Colonic mucosa (tissue), 4 donors: ENCODE measurements at places on chromosomes 5 and 9. TPM values are rescaled to one million over a fixed set of nuclear protein-coding genes. Genes with fewer than 3 reads are reported as not detected.
A peak's percentile ranks its signal among the peaks of the same experiment; 100 is the strongest.

TCERG1 gene
- total RNA-seq = 61.7 TPM

DNA sequence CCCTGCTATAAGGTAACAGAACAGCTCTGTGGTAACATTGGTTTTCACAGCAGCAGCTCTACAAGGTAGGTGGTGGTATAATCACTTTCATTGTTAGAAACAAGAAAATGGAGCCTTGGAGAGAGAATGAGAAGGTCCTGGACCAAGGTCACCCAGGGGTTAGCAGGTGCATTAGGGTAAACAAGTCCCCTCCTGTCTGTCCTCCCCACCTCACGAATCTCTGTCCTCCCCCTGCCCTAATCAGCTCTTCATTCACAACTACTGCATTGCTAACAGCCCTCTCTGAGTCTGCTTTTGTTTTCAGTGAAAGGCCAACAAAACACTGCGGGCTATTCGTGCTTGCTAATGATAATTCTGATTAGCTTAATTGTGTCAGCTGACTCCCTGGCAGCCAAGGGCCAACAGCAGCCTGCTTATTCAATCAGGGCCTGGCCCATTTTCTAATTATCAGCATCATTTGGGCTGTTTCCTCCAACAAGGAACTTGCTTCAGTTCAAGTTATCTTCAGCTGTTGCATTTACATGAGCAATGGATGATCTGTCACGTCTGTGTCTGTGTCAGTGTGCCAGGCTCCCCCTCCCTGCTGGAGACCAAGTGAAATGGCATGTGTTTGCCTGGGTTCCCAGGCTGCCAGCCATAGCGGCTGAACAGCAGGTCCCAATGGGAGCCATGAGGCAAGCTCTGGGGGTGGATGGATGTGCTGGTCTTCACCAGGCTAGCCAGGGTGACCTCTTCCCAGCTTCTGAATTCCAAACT is 56.7 kb upstream of the EQTN start:
- DNase-seq = no peak

CTSV gene
- total RNA-seq = 6.0 TPM

DNA sequence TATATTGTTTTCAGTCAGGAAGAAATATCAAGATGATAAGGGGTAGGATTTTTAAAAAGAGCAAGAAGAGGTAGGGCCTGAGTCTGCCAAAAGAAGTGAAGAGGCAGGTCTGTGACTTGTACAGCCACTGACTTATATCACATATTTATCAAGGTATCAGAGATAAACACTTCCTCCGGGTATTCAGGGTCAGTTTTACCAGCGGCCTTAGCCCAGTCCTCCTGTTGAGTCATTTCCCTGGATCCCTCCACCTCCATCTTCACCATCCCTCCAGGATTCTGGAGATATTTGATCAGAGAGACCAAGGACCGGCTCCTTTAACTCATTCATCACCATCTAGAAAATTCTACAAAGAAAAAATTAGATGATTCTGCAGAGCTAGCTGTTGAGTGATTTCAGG is 375.7 kb upstream of the TUSC1 start:
- DNase-seq = no peak

DNA sequence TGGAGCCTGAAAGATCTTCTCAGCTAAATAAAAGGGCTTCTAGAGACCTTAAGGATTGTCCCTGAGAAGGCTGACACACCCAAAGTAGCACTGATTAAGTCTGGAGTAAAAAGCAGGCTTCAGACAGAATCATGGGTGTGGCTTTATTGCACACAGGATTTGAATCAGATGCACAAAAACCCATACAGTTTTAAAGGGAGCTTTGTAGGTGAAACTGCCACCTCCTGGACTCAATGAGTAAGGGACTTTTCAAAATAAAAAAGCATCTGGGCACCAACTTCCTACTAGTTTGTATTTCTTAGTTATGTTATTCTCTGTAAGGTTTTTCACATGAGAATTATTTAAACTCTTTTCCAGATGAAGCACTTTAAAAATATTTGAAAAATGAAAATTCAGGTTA is 129.4 kb downstream of the EDIL3 start:
- no peak for DNase-seq

HMGCR gene
- total RNA-seq = 118 TPM

GRCh38 chr5:159178978-159179377 is 30.4 kb downstream of the RNF145 start:
- no peak for DNase-seq

DNA sequence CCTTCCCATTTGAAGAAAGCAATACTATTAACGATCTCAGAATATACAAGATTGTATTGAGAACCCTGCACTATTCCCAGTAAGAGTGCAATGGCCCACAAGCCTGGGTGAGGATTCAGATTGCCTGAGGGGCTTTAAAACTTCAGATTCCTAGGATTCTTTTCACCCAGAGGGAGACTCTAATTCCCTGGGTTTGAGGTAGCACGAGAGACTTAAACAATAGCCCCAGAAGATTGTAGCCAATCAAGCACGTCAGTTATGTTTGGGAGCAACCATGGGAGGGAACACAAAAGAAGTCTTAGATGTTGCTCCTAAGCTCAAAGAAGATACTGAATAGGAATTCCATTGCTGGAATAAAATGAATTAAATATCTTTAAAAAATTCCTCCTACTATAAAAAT is 17.9 kb downstream of the MRPS27 start:
- no peak for DNase-seq

DNA sequence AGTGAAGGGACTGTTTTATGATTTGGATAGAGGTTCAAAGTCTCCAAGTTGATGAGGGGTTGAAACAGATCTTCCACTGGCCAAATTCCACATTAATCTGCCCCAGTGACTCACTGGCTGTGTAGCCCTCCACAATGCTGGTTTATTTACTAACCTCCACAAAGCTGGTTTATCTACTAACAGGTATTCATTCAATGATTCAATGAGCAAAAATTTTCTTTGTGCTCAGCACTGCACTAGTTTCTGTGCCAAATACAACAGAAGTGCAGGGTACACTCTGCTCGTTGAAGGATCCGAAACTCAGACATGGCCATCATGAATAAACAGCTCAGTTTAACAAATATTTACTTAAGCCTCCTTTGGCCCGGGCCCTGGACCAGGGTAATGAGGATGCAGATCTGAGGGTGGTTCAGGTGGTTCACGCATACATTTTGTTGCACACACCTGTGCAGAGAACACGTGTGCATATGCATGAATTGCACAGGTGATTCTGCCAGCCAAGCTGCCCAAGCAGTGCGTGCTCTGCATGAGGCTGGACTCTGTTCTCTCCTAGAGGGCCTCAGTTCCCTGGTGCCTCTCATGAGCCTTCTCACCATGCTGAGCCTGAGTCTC is 71.0 kb downstream of the SH3PXD2B start:
- DNase-seq = peak; percentile 50

IL31RA gene
- total RNA-seq = not detected

- DNase-seq = no peak
These were observed 131.8 kb upstream of the GABRP start for GRCh38 chr5:170651604-170652277.

SLC6A18 gene
- total RNA-seq = 0.27 TPM

GRCh38 chr9:33285502-33285901 is 4.8 kb upstream of the NFX1 start:
- no peak for DNase-seq

DNM1 gene
- 6.8 TPM for total RNA-seq

NIM1K gene
- total RNA-seq = 0.42 TPM

PHF19 gene
- 23.8 TPM for total RNA-seq

DNA sequence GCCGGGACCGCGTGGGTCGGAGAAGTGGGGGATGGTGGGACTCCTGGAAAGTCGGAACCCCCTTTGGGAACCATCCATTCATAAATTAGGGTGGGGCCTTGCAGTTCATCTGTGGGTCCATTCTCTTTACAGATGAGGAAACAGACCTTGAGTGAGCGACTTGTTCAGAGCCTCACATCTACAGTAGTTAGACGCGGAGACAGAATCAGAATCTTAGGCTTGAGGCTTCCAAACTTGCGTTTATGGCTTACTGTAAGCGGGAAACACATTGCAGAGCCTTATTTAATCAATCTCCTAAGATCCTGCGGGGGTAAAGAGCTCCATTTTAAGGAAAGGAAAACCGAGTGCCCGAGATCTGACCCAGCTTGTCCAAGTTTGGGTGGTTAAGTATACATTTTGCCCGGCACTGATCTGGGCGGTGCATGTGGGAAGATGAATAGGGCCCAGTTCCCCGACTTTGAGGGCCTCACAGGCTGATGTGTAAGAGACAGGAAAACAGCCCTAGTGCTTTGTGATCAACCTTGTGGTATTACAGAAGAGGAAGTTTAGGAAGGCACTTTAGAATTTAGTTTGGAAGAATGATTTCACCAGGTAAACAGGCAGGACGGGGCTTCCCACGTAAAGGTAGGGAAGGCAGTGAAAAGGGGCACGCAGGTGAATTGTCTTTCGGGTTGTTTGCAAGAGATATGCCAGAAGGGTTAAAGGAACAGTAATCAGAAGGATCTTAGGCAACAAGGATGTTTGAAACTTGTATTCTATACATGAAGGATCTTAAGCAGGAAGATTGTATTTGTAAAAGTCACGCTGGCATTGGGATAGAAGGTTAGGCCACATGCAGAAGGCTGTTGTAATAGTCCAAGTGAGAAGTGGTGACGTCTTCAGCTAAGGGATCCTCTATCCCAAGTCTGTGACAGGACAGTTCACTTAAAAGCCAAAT is 744 bp downstream of the TARS1 start:
- peak; percentile 42 for DNase-seq

IFNA2 gene
- total RNA-seq = not detected

DNA sequence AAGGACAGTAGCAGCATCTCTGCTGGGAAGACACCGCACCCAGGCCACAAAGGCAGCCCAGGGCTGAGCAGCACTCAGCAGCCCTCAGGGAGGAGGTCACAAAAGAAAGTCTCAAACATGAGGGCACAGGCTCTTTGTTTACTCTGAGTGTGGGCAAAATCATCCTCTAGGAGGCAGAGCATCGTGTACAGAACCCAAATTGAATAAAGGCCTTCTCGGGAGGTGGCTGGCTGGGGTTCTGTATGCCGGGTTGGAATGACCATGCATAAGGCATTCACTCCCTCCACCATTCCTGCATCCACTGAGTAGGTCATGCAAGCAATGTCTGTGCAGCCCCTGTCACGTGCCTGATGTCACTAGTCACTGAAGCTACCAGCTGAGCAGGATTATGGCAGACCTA is 412.8 kb downstream of the SPOCK1 start:
- no peak for DNase-seq

DNA sequence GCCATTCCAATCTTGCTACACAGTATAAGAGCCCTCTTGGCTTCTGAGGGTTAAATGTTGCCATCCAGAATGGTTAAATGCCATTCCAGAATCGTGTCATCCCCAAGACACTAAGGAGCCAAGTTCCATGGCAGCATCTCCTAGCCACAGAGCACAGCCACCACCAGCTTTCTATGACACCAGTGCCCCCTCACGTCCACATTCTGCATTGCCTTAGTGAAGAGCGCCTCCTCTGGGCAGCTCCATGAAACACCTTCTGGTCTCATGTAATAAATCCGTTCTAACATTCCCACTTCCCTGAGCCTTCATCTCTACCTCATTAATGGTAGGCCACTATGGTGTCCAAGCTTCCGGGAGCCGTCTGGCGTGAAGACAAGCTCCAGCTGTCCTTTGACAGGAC is 12.4 kb downstream of the CBY3 start:
- peak; percentile 29 for DNase-seq

PTGER4 gene
- total RNA-seq = 53.4 TPM

SV2C gene
- 0.20 TPM for total RNA-seq

DNA sequence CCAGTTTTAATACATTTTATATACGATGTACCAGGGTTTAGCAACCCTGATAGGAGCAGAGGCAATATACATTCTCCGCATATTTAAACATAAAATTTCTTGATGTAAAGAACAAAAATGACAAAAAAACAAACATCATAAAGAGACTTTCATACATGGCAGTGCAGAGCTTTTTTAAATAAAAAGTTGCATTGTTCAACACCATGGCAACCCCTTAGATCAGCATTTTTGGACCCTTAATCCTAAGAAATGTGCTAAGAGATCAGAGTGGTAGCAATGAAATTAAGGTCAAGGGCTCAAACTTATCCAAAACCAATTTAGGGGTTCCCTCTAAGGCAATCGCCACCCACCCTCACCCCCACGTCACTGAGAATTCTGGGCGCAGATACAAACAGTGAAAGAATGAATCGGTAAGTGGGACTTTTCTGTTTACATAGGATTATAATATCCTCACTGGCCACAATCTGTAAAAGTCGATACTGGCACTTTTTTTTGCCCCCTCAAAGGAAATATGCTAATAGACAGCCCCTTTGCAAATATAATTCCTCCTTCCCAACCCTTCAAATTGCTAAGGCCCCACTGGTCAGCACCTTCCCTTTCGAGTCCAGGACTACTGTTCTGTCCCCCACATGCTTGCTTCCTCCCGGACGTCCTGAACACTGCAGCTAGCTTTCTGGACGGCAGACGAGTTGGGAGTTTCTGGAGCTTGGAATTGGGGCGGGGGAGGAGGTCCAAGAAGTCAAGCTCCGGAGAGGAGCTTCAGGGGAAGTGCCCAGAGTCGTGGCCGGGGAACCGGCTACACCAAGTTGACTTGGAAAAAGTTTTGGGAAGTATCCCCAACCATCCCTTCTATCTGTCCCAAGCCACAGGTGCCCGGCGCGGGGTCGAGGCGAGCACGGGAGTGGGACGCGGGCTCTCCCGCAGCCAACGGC is 2.2 kb downstream of the GAS1 start:
- no peak for DNase-seq

- DNase-seq = no peak
These were observed 312.0 kb upstream of the RGMB start for GRCh38 chr5:98461485-98461884.

DNA sequence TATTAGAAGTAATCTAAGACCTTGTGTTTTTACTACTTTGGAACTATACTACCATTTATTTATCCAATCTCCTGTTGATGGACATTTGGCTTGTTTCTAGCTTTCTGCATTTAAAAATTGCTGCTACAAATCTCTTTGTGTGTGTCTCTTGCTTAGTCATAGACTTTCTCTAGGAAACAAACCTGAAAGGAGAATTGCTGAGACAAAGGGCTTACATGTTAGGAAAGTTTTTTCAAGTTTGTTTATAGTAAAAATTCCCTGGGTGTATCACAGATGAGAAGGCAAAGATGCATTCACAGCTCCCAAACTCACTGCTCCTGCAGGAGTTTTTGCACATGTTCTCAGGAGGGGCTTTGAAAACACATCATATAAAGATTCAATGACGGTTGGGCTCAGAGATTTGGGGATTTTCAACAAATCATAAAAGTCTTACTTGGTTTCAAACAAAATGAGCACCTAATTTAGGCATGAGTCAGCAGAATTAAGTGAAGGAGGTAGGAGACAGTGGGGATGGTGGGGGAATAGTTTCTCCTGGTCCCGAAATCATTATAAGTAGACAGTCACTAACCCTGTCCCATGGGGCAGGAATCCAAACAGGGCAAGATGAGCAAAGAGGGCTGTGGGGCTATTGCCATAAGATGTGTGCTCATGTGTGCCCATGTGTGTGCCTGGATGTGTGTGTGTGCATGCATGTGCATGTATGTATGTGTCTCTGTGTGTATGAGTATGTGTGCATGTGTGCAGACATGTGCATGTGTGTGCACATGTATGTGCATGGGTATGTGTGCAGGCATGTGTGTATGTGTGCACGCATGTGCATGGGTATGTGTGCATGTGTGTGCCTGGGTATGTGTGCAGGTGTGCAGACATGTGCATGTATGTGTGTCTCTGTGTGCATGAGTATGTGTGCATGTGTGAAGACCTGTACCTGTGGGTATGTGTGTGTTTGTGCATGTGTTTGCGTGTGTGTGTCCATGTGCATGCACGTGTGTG is 43.4 kb upstream of the S1PR3 start:
- DNase-seq = no peak

- DNase-seq = no peak
These were observed 237.1 kb upstream of the PUM3 start for GRCh38 chr9:3080951-3081350.

GRCh38 chr9:109020581-109021511 is 7.5 kb upstream of the CTNNAL1 start:
- DNase-seq = no peak

CNTNAP3 gene
- 1.6 TPM for total RNA-seq
